ENCODE measurements at places on chromosomes 16 and 17.

DNA sequence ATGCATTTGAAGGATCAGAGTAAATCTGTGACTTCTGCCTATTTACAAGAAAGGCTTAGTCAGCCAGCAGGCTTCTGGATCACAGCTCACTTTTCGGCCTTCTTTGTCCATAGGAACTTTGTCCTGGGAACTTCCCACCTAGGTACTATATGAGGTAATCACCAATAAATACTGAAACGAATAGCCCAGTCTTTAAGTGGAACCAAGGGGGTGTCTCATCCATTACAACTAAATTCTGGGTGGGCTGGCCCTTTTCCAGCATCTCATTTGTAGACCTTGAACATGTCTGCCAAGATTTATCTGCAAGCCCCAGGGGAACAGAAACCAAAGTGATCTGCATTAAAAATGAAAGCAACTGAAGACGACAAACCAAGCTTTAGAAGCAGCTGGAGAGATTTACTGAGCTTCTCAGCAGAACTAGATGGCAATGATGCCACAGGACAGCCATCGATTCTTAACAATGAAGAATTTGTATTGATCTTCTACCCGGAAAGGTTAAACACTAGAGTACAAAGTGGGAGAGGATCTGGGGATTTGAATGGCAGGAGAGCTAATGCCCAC, 55.5 kb downstream of the SNX11 start:
- no peak for DNase-seq

DNA sequence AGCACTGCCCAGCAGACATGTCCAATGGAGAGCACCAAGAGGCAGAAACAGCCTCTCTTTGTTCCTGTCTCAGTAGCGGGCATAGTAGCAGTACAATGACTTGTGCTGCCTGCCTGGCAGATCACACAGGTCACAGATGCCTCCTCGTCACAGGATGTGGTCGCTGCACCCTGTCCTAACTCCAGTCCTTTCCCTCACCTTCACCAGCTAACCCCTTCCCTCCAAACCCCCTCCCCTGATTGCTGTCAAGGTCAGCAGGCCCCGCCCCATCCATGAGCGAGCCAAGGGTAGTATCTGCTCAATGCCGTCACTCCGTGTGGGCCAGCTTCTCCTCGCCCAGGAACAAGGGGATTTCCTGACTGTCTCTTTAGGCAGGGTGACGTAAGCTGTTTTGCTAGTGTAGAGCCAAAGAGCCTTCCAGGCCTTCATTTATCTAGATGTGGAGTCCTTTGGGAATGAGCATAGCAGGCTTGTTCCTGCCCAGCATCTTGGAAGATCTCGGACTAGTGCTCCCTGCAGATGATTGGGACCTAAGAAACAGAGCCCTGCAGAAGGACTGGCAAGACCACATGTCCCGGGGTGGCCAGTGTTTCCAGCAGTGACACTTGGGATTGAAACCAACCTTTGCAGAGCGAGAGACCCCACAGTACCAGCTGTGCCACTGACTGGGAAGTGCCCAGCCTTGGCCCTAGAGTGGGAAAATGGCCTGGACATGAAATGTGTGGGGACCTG, 75.9 kb upstream of the TNRC6C start:
- DNase-seq: peak; percentile 63

DNA sequence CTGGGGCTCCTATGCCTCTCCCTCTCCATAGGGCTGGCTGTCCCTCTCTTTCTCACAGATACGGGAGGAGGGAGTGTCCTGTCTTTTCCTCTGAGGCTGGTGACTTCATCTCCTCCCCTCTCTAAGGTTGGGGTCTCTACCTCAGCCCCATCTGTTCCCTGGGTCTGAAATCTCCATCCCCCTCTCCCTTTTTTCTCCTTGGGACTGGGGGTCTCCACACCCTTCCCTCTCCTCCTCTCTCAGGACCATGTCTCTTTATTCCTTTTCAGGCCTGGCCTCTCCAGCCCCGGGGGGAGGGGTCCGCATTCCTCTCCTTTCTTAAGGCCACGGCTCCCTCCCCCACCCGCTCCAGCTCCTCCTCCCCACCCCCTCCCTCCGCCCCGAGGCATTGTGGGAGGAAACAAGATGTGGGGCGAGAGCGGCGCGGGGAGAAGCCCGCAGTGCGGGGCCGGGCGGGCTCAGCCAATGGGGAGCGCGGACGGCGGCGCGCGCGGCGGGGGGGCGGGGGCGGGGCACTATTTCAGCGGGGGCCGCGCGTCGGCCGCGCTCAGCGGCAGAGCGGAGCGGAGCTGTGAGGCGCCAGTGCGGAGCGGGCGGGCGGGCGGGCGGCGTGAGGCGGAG, at the start of gene DYNLL2:
Gene DYNLL2 (plus strand): TSS at position 550 of the 621 bp plus-strand sequence. CDS start 3,672 bp downstream, outside the sequence.
- DNase-seq: peak; percentile 89

GRCh38 chr17:66310528-66311148, 8.2 kb downstream of the PRKCA start:
- DNase-seq: no peak

GRCh38 chr16:73298562-73298961, 250.6 kb upstream of the ZFHX3 start:
- DNase-seq: no peak

GRCh38 chr17:31413081-31413799, 21.8 kb downstream of the RAB11FIP4 start:
- DNase-seq: no peak

DNA sequence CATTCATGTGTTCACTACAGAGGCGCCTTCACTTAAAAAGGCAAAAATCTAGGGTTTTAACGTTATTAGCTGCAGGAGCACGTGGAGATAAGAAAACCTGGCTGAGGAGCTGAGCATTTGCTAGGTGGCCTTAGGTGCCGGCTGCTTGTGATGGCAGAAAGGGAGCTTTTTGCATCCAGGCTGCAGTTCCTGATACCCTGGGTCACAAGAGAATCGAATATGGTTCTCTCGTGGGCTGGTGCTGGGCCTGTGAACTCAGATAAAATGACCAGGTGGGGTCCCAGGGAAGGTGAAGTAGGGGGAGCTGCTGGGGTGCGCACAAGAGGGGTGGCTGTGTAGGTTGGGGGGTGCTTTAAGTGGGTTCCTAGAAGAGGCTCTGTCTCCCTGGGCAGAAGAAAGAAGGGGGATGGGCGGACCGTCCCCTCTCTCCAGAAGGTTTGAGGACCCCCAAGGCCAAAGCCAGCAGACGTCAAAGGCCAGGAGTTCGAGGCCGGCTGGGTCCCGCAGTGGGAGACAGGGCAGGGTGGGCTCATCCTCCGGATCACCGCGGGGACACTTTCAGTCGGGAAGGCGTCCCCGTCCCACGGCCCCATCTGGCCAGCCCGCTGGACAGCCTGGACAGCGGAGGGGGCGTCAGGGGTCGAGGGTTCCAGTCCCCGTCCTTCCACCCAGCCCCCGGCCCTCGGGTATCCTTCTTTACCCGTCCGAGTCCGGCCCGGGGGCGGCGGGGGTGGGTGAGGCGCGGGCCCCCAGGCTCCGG, 740 bp upstream of the CMIP start:
- DNase-seq: no peak

GRCh38 chr17:71636644-71637043, 484.2 kb upstream of the SOX9 start:
- no peak for DNase-seq

DNA sequence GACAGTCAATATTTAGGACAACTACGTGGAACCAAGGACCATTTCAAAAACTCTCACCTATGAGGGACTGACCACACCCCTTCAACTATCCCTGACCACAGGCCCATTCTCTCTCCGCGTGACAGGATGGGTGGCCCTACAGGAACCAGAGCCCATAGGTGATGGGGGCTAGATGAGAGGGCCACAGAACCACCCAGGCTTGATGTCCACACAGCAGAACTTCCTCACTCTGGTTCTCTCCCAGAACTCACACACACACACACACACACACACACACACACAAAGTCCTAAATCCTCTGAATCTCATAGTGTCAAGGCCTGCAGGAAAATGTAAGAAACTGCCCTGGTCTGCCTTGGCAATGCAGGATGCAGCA, 1.5 kb downstream of the ZNF319 start:
- no peak for DNase-seq

DNA sequence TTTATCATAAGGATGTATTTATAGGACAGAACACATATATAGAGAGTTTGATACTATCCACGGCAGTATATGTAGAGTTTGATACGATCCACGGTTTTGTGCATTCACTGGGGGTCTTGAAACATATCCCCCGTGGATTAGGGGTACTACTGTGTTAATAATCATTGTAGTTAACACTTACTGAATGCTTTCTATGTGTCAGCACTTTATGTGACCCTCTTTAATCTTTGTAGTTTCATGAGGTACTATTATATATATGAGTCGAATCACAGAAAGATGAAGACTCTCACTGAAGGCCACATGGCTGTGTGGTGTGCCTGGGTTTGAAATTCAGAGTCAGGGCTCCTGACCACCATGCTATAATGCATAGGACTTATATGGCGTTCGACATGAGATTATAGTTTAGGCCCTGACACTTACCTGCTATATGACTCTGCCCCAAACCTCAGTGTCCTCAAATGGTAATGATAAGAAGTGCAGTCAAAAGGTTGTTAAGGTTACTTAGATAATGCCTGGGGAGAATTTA, 4.3 kb upstream of the HEATR6 start:
- DNase-seq: no peak

- no peak for DNase-seq
Observed at GRCh38 chr16:19417640-19418039, at the start of gene TMC5. TMC5 (plus strand) TSS chr16:19417883; CDS start chr16:19440039, 22,156 bp downstream.

DNA sequence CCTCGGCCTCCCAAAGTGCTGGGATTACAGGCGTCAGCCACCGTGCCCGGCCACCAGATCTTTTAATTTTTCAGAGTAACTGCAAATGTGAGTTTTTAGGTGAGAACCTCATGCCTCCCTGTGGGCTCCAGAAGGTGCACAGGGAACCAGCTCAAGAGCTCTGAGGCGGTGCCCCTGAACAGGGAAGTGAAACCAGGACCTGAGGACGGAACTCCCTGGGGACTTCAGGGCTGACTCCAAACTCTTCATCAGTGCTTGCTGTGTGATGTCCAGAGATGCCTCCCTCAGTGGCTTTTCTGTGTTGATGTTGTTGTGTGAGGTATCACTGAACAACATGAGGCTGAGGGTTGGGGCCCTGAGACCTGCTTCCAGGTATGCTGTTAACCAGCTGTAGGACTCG, 23.8 kb downstream of the SLC12A3 start:
- no peak for DNase-seq

- DNase-seq: no peak
Observed at GRCh38 chr16:77784441-77785372, 3.7 kb upstream of the VAT1L start.

- DNase-seq: no peak
Observed at GRCh38 chr16:70701998-70702397, 16.1 kb upstream of the MTSS2 start.

DNA sequence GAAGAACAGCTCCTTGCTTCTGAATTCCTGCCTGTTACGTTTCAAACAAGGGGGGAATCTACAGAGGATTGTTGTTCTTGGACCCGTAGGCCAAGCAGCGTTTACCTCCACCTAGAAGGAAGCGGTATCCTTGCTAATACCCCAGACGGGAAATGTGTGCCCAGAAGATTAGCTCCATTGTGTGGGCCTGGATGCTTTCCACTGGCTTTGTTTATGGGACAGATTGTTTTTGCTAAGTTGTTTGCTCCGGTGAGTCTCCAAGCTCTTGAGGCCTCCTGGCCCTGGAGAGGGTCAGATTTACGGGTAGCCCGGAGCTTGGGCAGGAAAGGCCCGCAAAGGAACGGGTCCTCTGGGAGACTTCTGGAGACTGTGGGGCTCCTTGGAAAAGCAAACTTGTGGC, 28.4 kb upstream of the MRTFB start:
- DNase-seq: no peak

- no peak for DNase-seq
Observed at GRCh38 chr17:7208754-7209460, 10.7 kb downstream of the DLG4 start.

GRCh38 chr17:12395733-12396354, 269.8 kb upstream of the MYOCD start:
- no peak for DNase-seq

GRCh38 chr17:5526821-5527598, 40.6 kb downstream of the MIS12 start:
- peak; percentile 12 for DNase-seq

DNA sequence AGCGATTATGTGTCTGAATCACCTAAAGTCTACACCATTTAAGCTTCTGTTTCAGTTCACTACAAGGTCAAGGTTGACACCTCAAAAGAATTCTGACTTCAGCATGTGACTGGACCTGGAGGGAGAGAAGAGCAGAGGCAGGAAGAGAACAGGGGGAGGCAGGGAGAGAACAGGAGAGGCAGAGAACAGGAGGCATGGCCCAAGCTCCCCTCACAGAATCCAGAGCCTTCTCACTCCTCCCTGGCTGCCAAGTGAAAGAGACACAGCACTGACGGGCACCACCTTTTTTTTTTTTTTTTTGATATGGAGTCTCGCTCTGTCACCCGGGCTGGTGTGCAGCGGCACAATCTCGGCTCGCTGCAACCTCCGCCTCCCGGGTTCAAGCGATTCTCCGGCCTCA, 11.4 kb downstream of the GGA2 start:
- no peak for DNase-seq

- DNase-seq: no peak
Observed at GRCh38 chr17:81954131-81955057, 6.6 kb downstream of the NOTUM start.

- no peak for DNase-seq
Observed at GRCh38 chr16:88730632-88731607, 24.6 kb downstream of the CTU2 start.

GRCh38 chr17:40857535-40857934, 9.5 kb downstream of the KRT12 start:
- DNase-seq: no peak

- peak; percentile 67 for DNase-seq
Observed at GRCh38 chr17:50026837-50027171, 29.1 kb upstream of the ITGA3 start.

GRCh38 chr17:44761932-44762810, 3.4 kb downstream of the ADAM11 start:
- no peak for DNase-seq

DNA sequence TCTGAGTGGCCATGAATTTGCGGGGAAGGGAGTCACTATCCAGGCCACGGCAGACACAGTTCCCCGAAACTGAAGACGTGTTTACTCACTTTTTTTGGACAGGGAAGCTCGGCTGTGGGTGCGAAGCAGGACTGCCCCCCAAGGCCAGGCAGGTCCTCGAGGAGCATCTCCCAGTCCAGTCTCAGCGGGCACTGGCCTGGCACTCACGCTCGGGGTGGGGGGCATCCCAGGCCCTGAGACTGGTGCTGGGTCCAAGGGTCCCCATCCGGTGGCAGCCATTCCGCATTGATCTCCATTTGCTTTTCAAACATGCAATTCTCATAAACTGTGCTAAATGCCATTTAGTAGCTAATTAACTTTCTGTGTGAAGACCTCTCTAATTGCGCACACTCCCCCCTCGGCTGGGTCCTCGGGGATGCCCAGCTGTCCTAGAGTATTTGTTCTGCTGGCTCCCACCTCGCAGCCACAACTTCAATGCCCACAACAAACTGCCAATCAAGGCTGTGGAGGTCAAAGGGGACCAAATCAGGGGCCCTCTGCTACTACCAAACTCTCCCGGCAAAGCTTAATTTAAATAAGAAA, 50.2 kb downstream of the TBC1D16 start:
- DNase-seq: no peak

Measured in Kasumi-1 (cell line).